ENCODE measurements at places on chromosomes 6 and 20.
A peak's percentile ranks its signal among the peaks of the same experiment; 100 is the strongest.

DNA sequence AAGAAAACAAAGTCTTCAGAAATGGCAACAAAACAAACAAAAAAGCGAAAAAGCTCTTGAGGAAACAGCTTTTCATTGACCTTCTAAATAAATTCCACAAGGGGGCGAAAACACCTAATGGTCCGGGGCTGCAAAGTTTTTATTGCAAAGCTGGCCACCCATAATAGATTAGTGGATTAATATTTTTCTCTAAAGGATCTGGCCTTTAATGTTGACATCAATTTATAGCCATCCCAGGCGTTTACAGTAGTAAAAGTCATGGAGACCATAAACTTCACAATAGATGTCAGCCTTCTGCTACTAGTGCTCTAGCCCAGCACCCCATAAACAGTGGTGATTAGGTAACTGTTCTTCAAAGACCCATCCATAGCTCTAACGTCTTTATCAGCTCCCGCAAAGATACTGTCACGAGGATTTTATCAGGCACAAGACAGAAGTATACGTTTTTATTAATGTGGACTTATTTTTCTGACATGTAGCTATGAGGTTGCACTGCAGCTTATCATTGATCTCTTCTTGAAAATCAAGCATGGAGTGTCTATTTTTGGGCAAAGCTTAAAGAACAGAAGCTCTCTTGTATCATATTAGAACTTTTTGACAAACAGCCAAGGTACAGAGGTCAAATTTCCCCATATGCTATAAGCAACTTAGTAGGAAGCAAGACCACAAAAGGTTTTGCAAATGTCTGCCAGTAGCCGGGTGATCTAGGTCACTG, 4.7 kb downstream of the CITED2 start:
- DNase-seq: peak; percentile 39

DNA sequence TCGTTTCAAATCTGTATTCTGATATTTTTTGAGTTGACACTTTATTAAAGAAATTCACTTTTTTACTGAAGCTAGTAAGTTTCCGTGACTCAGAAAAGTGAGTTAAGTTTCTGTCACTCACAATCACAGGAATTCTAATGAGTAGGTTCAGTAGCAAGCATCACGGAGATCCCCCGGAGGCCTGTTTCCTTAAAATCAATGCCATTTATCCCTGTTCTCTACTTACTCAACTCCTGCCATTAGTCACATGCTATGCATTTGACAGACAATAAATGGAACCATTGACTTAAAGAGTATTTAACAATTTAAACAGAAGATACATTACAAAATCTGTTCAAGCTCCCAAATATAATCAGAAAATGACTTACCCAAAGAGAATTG, 9.1 kb downstream of the SLC18B1 start:
- no peak for DNase-seq

GRCh38 chr6:10722570-10722819, 375 bp upstream of the TMEM14C start:
- DNase-seq: no peak

DNA sequence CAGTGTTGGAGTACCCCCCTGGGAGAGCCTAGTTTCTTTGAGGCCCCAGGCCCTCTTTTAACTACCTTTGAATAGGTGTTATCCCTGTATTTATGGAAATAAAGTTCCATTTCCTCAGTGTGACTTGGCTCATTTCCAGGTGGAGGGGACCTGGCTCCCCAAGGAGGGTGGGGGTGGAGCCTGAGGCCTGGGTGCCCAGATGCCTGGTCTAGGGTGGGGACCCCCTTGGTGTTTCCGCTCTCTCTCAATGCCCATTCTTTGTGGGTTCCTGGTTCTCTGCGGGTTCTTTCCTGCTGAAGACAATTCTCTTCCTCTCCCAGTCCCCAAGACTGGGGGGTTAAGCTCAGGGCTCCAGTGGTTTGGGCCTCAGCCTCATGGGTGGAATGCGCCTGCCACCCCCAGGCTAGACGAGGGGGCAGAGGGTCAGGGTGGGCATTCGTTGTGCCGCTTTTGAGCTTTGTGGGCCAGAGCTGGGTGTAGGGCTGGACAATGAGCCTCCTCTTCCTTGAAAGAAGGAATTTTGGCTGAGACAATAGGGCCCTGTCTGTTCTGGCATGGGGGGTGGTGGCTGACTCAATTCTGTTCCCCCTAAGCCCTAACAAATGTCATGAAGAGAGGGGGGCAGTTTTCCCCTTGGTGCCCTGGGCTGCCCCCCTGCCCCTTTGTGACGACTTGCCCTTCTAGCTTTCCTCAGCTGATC, 686 bp upstream of the EGFL8 start:
- DNase-seq: peak; percentile 58

DNA sequence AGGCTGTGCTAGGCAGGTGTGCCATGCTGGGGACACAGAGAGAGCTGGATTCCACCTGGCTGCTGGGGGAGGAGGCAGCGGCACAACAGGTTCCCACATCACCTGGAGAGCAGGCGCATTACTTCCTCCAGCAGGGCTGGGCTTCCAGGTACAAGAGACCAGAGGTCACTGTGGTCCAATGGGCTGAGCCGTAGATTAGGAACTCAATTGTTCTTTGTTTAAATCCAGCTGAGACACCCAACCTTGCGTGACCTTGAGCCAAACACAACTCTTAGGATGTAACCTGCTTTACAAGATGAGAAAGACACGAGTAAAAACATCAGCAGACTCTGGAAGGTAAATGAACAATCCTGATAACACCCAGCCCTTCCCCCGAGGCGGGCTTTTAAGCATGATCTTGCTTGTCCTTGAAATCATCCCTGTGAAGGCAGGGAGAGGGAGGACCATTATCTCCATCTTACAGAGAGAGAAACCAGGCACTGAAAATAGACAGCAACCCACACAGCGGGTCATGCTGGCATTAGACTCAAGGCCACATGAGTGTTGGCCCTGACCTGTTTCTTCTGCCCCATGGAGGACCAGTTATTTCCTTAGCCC, 216.5 kb upstream of the RREB1 start:
- no peak for DNase-seq
